ENCODE measurements at places on chromosomes 4 and X.

- H3K4me1 ChIP-seq, result no peaks in the 10 kb centered on the region
- no peaks in the 10 kb centered on the region for H3K27me3 ChIP-seq
- no peak overlapping the region for H3K27ac ChIP-seq
- no peak overlapping the region for H3K4me3 ChIP-seq
- DNase-seq, result no peak
Measured at GRCh38 chr4:57312296-57312695, 202.1 kb upstream of the IGFBP7 start.

DNA sequence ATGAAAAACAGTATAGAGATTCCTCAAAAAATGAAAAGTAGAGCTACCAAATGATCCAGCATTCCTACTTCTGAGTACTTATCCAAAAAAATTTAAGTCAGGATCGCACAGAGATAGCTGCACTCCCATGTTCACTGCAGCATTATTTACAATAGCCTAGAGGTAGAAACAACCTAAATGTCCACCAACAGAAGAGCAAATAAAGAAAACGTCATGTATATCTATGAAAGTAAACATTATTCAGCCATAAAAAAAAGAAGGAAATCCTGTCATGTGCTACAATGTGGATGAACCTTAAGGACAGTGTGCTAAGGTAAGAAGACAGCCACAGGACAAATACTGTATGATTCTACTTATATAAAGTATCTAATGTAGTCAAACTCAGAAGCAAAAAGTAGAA is 12.4 kb downstream of the THOC2 start:
- no peaks in the 10 kb centered on the region for H3K27me3 ChIP-seq
- no peak for DNase-seq
- peaks cover 3% of the 10 kb centered on the region for H3K4me1 ChIP-seq

DNA sequence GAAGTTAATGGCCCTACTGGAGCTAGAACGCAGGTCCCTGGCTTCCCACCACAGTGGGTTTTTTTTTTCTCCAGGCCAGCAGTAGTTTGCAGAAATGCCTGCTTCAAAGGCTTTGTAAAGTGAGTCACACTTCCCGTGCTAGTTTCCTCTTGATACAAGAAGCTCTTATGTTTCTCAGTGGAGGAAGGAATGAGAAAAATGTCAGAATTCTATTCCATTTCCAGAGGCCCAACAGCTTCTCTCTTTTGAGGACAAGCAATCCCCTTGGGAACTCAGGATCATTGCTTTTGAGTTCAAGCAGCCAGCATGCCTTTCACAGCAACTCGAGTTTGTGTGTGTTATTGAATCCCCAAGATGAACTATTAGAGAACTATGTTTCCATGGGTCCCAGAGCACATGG is 134.3 kb downstream of the GUCY2F start:
- no peaks in the 10 kb centered on the region for H3K4me1 ChIP-seq
- H3K36me3 ChIP-seq, result no peaks in the 10 kb centered on the region
- H3K4me3 ChIP-seq, result no peak overlapping the region
- no peak overlapping the region for H3K27ac ChIP-seq

GRCh38 chr4:37095925-37096324 is 148.6 kb upstream of the NWD2 start:
- no peaks in the 10 kb centered on the region for H3K4me1 ChIP-seq
- H3K27ac ChIP-seq, result no peak overlapping the region
- no peaks in the 10 kb centered on the region for H3K36me3 ChIP-seq
- H3K4me3 ChIP-seq, result no peak overlapping the region
- H3K27me3 ChIP-seq, result no peaks in the 10 kb centered on the region
- no peak for DNase-seq

- H3K4me1 ChIP-seq, result peaks cover 20% of the 10 kb centered on the region
- H3K4me3 ChIP-seq, result peak within 1 kb of the TSS; percentile 70
- peaks cover 30% of the 10 kb centered on the region for H3K27me3 ChIP-seq
- no peaks in the 10 kb centered on the region for H3K36me3 ChIP-seq
- peak; percentile 13 for DNase-seq
Measured at GRCh38 chr4:47031011-47031678, at the start of gene GABRB1. GABRB1 (plus strand) TSS chr4:47031567.

- H3K4me3 ChIP-seq, result no peak overlapping the region
- H3K27me3 ChIP-seq, result no peaks in the 10 kb centered on the region
- H3K4me1 ChIP-seq, result no peaks in the 10 kb centered on the region
Measured at GRCh38 chr4:124861761-124862160, 149.2 kb upstream of the ANKRD50 start.

GRCh38 chr4:175325230-175325629 is 407.1 kb downstream of the ADAM29 start:
- no peaks in the 10 kb centered on the region for H3K4me1 ChIP-seq
- no peak overlapping the region for H3K4me3 ChIP-seq
- H3K36me3 ChIP-seq, result no peaks in the 10 kb centered on the region
- H3K27me3 ChIP-seq, result no peaks in the 10 kb centered on the region

GRCh38 chr4:25958110-25958509 is 44.1 kb downstream of the SMIM20 start:
- no peaks in the 10 kb centered on the region for H3K4me1 ChIP-seq
- H3K4me3 ChIP-seq, result no peak overlapping the region
- no peak overlapping the region for H3K27ac ChIP-seq
- no peaks in the 10 kb centered on the region for H3K36me3 ChIP-seq
- no peak for DNase-seq

DNA sequence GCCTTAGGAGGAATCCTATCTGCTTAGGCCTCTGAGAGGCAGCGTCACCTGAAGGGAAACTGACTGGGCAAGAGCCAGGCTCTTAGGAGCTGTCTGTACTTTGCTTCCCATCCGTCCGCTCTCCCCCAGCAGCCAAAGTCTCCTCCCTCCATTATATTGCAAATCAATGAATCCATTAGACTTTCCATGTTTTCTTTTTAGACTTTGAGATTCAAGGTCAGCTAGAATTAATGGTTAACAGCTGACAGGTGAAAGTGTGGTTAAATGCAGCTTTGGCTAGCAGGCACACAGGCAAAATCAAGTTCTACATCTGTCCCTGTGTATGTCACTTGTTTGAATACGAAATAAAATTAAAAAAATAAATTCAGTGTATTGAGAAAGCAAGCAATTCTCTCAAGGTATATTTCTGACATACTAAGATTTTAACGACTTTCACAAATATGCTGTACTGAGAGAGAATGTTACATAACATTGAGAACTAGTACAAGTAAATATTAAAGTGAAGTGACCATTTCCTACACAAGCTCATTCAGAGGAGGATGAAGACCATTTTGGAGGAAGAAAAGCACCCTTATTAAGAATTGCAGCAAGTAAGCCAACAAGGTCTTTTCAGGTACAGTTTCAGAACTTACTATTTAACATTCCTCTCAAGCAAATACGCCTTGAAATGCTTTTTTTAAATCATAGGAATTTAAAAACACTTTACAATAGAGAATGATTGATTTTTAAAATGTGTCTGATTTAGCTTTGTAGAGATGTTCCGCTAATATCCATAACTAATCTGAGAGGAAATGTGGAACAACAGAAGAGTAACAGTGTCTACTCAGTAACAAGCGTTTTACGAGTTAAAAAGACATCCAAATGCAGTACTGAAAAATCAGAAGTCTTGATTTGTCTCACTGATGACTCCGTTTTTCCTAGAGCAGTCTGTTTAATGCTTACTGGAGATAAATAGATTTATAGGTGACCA is at the start of gene F11:
TSS of gene F11 (plus strand) at position 507 of the 970 bp plus-strand sequence. CDS start 948 bp downstream, outside the sequence.
- DNase-seq, result no peak
- peaks cover 8% of the 10 kb centered on the region for H3K27me3 ChIP-seq
- no peaks in the 10 kb centered on the region for H3K4me1 ChIP-seq
- H3K27ac ChIP-seq, result no peak within 1 kb of the TSS

DNA sequence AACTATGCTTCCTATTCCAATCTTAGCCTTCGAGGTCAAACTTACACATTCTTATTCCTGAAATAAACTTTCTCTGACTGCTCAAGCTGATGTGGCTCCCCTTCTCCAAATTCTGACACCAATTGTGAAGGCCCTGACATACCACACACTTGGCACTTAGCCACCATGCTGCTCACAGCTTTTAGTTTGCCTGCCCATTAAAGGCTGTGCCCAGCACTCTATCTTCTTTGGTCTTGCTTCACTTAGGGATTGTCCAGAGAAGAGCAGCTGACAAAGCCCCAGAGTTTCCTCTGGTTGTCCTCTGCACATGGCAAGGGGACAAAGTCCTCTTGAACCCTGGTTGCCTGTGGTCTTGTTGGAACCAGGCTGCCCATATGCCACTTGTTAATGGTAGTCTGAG is 126.1 kb downstream of the ARHGEF9 start:
- no peak overlapping the region for H3K27ac ChIP-seq
- H3K4me3 ChIP-seq, result no peak overlapping the region
- no peaks in the 10 kb centered on the region for H3K27me3 ChIP-seq
- peaks cover 18% of the 10 kb centered on the region for H3K36me3 ChIP-seq

DNA sequence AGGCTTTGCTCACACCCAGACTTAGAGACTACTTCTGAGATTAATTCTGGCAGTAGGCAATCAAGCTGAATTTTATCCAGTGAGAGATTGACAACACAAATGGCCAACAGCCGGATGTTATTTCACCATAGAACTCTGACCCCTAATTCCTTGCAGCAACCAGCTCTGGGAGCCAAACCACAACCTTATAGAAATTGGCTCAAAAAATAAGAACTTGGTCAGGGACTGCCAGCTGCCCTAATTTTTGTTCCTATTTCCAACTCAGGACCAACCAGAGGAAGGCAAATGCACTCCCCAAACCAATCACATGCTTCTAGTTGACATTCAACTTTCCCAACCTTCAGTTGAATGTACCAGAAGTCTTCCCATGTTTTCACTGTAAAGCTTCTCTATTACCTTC is 269.7 kb downstream of the HS3ST1 start:
- no peaks in the 10 kb centered on the region for H3K4me1 ChIP-seq
- H3K4me3 ChIP-seq, result no peak overlapping the region
- H3K36me3 ChIP-seq, result no peaks in the 10 kb centered on the region
- no peak overlapping the region for H3K27ac ChIP-seq
- no peak for DNase-seq

DNA sequence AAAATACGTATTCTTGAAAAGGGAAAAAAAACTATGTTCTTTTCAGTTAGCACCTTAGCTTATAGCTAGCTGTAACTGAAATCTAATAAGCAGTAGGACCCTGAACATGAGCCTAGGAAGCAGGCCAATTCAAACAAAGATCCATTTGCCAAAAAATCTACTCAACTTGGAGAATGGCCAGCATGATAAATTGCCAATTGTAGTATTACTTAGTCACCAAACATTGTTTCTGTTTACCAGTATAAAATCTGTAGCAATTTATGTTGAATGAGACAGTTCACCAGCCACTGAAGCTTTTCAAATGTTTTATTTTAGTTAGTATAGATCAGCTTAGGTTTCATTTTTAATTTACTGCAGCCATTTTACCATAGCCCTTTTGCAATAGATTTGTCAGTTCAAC is 323.6 kb upstream of the DIPK2B start:
- H3K4me1 ChIP-seq, result no peaks in the 10 kb centered on the region
- no peaks in the 10 kb centered on the region for H3K36me3 ChIP-seq
- DNase-seq, result no peak
- no peaks in the 10 kb centered on the region for H3K27me3 ChIP-seq
- H3K4me3 ChIP-seq, result no peak overlapping the region

DNA sequence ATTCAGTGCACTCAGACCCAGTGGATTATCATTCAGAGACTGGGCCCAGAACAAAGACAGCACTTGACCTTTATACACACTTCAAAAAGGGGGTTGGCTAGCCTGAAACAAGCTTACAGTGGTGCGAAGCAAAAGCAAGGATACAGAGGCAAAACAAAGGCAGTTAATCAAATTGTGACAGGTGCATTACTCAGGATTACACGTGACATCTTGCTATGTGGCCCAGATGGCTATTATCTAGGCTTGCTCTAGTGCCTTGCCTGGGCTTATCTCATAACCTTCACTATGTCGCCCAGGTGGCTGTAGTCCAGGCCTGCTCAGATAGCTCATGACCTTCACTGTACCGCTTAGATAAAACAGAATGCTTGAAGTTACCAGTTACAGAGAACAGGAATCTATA is 1092.1 kb upstream of the PRKX start:
- H3K27ac ChIP-seq, result no peak overlapping the region
- H3K4me1 ChIP-seq, result no peaks in the 10 kb centered on the region
- H3K27me3 ChIP-seq, result no peaks in the 10 kb centered on the region
- no peak overlapping the region for H3K4me3 ChIP-seq
- no peaks in the 10 kb centered on the region for H3K36me3 ChIP-seq
- no peak for DNase-seq

- H3K36me3 ChIP-seq, result no peaks in the 10 kb centered on the region
- no peaks in the 10 kb centered on the region for H3K27me3 ChIP-seq
- no peak overlapping the region for H3K27ac ChIP-seq
- H3K4me1 ChIP-seq, result no peaks in the 10 kb centered on the region
Measured at GRCh38 chr4:58406762-58407161, 1296.6 kb upstream of the IGFBP7 start.

DNA sequence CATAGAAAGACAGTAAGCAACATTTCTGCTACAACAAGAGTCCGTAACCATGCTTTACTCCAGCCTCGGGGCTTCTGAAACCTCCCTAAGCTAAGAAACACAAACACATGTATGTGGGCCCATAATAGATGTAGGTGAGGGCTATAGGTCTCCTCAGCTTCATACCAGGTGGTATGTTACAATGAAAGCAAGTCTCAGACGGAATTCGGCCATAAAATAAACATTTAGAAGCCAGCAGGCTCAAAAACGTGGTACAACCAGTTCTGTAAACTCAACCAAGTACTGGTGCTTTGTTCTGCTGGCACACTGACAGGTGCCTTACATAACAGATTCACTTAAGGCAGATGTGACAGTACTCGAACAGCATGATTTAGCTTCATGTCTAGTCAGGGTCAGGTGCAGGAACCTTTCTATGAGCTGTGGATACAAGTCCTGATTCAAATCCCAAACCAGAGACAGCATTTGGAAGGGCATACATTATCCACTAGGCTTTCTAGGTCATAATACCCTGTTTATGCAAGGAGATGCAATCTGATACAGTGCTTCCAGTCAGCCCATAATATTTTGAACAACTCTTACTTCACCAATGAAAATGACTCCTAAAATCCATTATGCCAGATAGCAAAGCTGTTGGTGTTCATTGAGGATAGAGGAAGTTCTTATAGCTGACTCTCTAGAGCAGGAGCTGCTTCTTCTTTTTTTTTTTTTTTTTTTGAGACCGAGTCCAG is 113.8 kb upstream of the ENPP6 start:
- DNase-seq, result no peak
- no peaks in the 10 kb centered on the region for H3K36me3 ChIP-seq
- peaks cover 7% of the 10 kb centered on the region for H3K4me1 ChIP-seq
- no peaks in the 10 kb centered on the region for H3K27me3 ChIP-seq
- no peak overlapping the region for H3K4me3 ChIP-seq

DNA sequence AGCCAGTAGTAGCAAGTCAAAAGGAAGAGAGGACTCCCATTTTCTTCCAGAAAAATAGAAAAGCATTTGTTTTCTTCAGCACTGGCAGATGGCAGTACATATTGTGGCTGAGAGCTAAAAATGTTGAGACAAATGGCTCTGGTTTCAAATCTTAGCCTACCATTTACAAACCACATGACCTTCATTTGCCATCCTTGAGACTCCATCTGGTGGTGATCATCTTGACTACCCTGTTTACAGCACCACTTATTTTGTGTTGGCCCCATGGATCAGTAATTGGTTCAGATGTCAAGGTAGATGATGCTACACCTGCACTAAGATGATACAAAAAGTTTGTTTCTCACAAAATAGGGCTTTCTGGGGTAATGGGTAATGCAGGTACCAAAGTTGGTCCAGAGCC is 951.8 kb upstream of the IGFBP7 start:
- H3K36me3 ChIP-seq, result no peaks in the 10 kb centered on the region
- H3K27ac ChIP-seq, result no peak overlapping the region
- no peak for DNase-seq
- H3K4me1 ChIP-seq, result no peaks in the 10 kb centered on the region

GRCh38 chrX:15812192-15812938 is 22.1 kb downstream of the ZRSR2 start:
- H3K27ac ChIP-seq, result no peak overlapping the region
- no peak overlapping the region for H3K4me3 ChIP-seq
- no peaks in the 10 kb centered on the region for H3K27me3 ChIP-seq
- DNase-seq, result no peak
- H3K36me3 ChIP-seq, result peaks cover 43% of the 10 kb centered on the region

- H3K27me3 ChIP-seq, result no peaks in the 10 kb centered on the region
- no peak for DNase-seq
- peaks cover 65% of the 10 kb centered on the region for H3K4me1 ChIP-seq
- peaks cover 16% of the 10 kb centered on the region for H3K36me3 ChIP-seq
Measured at GRCh38 chrX:2707334-2707760, 16.3 kb downstream of the CD99 start.

All from CD4-positive, CD25-positive, alpha-beta regulatory T cell (primary cell).